ENCODE measurements at places on chromosomes 2 and 18.

GRCh38 chr2:185689906-185690539 is 48.6 kb upstream of the FSIP2 start:
- DNase-seq = no peak

DNA sequence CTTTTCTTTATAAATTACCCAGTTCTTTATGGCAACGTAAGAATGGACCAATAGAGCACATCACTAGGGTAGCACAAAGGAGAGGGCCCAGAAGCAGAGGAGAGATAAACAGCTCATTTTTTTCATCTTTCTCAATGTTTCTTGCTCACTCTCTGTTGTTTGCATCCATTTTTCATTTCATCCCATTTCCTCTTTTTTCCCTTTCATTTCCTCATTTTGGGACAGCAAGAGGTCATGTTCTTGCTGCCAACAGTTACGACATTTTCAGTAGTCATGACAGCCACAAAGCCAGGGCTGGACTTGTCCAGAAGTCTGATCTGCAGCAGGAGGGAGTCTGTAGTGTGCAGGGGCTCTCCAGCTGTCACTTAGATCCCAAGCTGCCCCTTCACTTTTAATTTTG is 52.7 kb upstream of the CYP1B1 start:
- DNase-seq = no peak

DNA sequence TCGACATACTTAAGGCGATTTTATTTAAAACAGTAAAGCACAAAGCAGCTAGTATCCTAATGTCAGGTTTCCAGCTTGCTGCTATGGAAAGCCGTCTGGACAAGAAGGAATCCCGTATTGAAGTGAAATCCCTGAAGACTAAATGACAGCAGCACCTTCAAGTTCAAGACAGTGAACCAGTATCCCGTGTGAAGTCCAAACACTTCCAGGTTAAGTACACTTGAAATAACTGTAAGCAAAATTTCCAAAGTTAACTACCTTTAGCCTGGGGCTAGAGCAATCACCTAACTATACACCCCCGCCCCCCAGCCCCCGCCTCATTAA is 1.2 kb downstream of the MBOAT2 start:
- no peak for DNase-seq

- DNase-seq = no peak
Measured at GRCh38 chr2:98911376-98912154, 24.5 kb downstream of the CRACDL start.

DNA sequence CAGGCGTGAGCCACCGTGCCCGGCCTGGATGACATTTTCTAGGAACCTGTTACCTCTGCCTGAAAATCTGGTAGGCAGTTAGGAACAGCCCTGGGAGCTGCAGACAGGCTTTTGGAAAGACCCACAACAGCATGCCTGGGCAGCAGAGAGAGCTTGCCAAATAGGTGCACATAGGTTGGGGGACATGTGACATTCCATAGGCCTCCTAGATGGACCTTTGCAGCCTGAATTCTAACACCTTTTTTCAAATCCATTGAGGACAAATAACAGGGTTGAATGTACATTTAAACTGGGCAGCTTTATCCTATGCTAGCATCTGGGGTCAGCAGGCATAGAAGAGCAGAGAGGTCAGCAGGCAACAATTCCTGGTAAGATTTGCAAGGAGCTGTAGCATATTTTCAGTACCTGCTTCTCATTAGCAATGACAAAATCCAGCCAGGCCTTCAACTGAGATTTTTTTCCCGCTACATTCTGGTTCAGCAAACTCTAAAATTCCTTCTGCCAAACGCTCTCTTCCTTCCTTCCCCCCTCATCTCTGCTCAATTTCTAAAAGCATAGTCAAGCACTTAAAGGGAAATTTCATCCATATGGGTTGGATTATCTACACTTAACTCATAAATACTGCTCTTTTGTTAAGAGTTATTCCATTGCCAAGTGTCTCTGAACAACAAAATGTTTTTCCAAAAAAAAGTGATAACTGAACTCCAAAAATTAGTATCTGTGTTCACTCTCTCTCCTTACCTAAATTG is 75.2 kb downstream of the SOWAHC start:
- no peak for DNase-seq

GRCh38 chr2:157194844-157195243 is 62.7 kb upstream of the GALNT5 start:
- no peak for DNase-seq

DNA sequence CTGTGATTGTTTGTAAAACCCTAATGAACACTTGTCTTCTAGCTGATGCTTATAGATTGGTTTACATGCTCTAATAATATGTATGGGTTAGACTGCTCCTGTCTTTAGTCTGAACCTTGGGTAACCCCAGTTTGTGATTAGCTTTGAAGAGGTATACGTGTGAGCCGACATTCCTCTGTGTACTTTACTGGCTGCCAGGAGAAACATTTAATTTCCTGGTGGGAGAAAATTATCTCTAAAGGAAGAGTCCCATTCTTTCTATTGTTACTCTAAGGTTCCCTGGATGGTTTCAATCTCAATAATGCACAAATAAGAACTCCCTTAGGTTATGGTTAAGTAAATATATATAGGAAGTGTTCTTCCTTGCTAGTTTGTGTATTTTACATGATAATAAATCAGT is 143.6 kb upstream of the ZSWIM2 start:
- DNase-seq = no peak
